Adrenal gland (tissue), 19 donors: ENCODE measurements at places on chromosomes 2 and 18. TPM values are rescaled to one million over a fixed set of nuclear protein-coding genes. Genes with fewer than 3 reads are reported as not detected.

The TRIM54 gene
- total RNA-seq: 1.2 TPM

- H3K4me3 ChIP-seq: no peak overlapping the region
- H3K4me1 ChIP-seq: no peaks in the 10 kb centered on the region
- H3K27ac ChIP-seq: no peak overlapping the region
- H3K27me3 ChIP-seq: no peaks in the 10 kb centered on the region
Observed at GRCh38 chr2:72000110-72000509, 147.6 kb downstream of the CYP26B1 start.

DNA sequence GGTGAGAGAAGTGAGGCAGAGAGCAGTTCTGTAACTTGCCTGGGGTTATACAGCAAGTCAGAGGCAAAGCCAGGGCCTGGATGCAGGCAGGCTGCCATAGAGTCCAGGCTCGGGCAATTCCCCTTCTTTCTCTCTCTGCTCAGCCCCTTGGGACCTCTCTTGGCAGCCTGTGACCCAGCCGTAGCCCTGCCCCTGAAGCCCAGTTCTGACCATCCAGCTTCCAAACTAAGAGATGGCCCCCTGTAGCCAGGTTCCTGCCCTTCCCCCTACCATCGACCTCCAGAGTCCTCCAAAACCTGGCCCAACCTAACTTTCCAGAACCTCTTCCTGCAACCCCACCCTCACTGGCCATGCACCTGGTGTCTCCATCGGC, 201.2 kb downstream of the CTIF start:
- no peak overlapping the region for H3K27ac ChIP-seq
- peaks cover 3% of the 10 kb centered on the region for H3K4me1 ChIP-seq
- no peak for DNase-seq

DNA sequence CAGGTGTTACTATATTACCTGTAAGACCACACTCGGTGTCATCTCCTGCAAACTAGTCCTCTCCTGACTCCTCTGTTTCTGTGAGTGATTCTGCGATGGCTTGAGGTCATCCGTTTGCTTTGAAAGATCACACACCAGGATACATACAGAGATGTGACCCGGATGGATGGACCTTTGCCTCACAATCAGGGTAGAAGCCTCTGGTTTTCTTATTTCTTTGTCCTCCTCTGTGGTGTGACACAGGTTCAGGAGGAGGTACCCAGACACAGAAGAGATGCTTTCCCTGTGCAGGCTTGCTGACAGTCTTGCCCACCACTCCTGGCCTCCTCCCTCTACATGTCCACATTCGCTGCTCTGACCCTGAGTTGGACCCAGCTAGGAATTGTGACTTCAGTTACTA, 34.6 kb downstream of the PSD4 start:
- H3K27me3 ChIP-seq: no peaks in the 10 kb centered on the region
- no peaks in the 10 kb centered on the region for H3K36me3 ChIP-seq
- no peak overlapping the region for H3K27ac ChIP-seq
- DNase-seq: no peak
- peaks cover 20% of the 10 kb centered on the region for H3K4me1 ChIP-seq
- no peak overlapping the region for H3K4me3 ChIP-seq

GRCh38 chr18:9941103-9941502, 27.3 kb downstream of the VAPA start:
- no peak overlapping the region for H3K4me3 ChIP-seq
- H3K36me3 ChIP-seq: peaks cover 63% of the 10 kb centered on the region
- DNase-seq: no peak
- H3K27me3 ChIP-seq: no peaks in the 10 kb centered on the region

DNA sequence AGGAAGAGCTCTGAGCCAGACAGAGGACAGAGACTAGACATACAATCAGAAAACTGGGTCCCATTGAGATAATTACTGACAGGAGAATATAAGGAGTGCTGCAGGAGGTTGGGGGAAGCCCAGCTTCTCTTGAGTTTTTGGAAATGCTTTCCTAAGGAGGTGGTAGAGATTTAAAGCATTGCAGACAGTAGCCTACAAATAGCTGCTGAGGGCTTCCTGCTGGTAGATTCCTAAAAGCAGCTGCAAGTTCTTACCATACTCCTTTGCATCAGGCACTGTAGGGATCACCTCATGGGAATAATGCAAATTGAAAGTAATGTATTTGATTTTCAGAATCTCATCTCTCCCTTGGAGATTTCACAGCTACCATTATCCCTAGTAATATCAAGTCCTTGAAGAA, 902.6 kb upstream of the GCFC2 start:
- no peak for DNase-seq
- H3K4me1 ChIP-seq: no peaks in the 10 kb centered on the region
- no peak overlapping the region for H3K4me3 ChIP-seq
- no peaks in the 10 kb centered on the region for H3K36me3 ChIP-seq

DNA sequence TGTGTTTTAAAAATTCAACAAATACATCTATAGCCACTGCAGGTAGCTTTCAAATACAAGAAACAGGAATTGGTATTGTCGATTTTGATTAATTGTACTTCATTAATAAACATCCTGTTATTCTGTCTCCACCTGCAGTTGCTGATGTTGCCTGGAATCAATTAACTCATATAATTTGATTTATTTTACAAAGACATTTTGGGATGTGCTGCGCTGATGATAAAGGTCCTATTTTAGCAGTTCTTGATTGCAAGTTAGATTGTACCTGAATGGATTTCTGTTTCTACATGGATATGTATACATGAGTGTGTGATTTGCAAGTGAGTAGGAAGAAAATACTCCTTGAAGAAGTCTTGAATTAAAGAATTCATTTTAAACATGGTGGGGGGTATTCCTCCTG, 605.3 kb downstream of the ARHGAP15 start:
- H3K27me3 ChIP-seq: no peaks in the 10 kb centered on the region
- H3K4me3 ChIP-seq: no peak overlapping the region
- no peaks in the 10 kb centered on the region for H3K4me1 ChIP-seq

- no peaks in the 10 kb centered on the region for H3K36me3 ChIP-seq
- H3K27me3 ChIP-seq: no peaks in the 10 kb centered on the region
- no peak for DNase-seq
- no peaks in the 10 kb centered on the region for H3K4me1 ChIP-seq
Observed at GRCh38 chr2:189287982-189288521, 108.5 kb upstream of the COL5A2 start.

The ANKRD53 gene
- 2.1 TPM for total RNA-seq

DNA sequence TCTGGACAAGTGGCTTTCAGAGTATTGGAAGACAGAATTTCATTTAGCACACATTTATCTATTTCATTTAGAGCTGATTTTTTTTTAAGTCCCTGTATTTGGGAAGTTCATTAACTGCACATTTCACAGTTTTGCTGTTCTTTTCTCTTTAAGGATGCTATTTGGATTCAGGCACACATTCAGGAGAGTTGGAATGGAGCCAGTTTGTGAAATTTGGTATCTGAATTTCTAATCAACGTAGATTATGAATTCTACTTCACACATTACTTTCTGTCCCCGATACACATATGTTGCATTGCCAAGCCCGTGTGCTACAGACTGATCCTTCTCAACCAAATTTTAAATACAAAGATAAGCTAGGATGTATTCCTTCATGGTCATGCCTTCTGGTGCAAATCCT, 503.9 kb downstream of the IRS1 start:
- H3K36me3 ChIP-seq: no peaks in the 10 kb centered on the region
- no peaks in the 10 kb centered on the region for H3K4me1 ChIP-seq
- peaks cover 3% of the 10 kb centered on the region for H3K27me3 ChIP-seq
- H3K27ac ChIP-seq: no peak overlapping the region
- DNase-seq: no peak

The THSD7B gene
- not detected for total RNA-seq
